Hematopoietic multipotent progenitor cell (in vitro differentiated cells): ENCODE measurements at places on chromosomes 7 and 10. TPM values are rescaled to one million over a fixed set of nuclear protein-coding genes. Genes with fewer than 3 reads are reported as not detected.

GRCh38 chr7:19869979-19870378 lies 96.6 kb upstream of the TMEM196 start:
- no peak for DNase-seq

DNA sequence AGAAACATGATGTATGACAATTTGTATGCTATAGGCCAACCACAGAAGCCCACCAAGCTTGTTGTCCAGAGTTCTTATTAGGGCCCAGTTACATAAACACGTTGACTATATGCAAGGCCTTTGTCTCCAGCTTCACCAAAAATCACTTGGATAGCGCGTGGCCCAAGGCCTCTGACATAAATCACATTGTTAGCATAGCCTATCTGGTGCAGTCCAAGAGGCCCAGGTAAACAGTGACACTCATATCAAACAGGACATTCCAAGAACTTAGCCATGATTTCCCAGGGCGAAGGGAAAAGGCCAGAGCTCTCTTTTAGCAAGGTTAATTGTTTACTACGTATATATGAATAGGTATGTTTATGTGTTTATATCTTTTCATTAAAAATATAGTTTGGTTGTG lies 337.2 kb upstream of the CELF2 start:
- no peak for DNase-seq

GRCh38 chr7:139658908-139659675 lies 118.7 kb downstream of the HIPK2 start:
- DNase-seq = no peak

GRCh38 chr10:20596911-20597310 lies 300.2 kb downstream of the NEBL start:
- DNase-seq = no peak

DNA sequence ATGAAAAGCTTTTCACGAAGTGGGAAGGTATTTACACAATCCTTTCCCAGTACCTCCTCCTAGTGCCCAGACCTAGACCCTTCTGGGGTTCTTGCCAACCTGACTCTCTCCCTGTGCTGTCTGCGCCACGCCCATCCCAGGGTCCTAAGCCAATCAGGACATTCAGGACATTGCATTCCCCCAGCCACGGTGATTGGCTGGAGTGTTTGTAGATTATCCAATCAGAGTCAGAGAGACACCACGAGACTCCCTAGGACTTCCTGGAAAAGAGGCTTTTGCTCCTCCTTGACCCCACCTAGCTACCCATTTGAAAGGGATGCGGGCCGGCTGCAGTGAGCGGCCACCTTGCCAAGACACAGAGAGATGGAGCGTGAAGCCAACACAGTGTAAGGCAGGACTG lies 3.5 kb upstream of the GDF2 start:
- DNase-seq = no peak

- DNase-seq = peak; percentile 82
Observed at GRCh38 chr10:12902135-12902572, 99.4 kb downstream of the CCDC3 start.

GRCh38 chr7:56097700-56098099 lies 4.9 kb upstream of the PHKG1 start:
- DNase-seq = no peak

DNA sequence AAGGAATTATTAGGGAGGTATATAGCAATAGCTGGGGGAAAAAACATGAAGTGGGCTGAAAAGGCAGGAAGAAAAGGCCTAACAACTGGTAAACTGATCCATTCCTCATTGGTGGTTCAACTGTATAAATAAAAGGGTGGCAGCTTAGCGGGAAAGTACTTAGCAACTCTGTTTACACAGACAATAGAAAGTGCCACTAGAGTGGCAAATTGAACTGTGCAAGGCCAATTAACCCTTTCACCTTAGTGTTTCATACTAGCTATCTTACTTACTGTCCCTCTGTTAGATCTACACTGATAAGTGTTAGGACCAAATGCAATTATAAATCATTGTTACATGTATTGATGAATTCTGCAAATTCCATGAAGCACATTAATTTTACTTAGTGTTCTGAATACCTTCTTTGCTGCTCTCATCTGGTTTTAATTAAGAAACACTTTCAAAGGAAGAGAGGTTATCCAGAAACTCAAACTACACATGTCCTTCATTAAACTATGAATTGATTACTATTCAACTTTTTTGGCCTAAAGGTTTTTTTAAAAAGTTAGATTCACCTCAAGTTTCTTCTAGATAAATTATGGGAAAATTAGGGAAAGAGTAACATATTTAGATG lies 28.0 kb downstream of the DNAJC1 start:
- no peak for DNase-seq

LIPM gene
- total RNA-seq = not detected

TMEM213 gene
- not detected for total RNA-seq

LEP gene
- under 0.01 TPM for total RNA-seq
